ENCODE measurements at places on chromosomes 4 and X. TPM values are rescaled to one million over a fixed set of nuclear protein-coding genes. Genes with fewer than 3 reads are reported as not detected.

The GUCY1B1 gene
- not detected for polyA plus RNA-seq

The CACNA1F gene
- polyA plus RNA-seq: 0.03 TPM

The S100G gene
- polyA plus RNA-seq: not detected

The TMPRSS11F gene
- not detected for polyA plus RNA-seq

The AMOT gene
- 0.13 TPM for polyA plus RNA-seq

The PPARGC1A gene
- polyA plus RNA-seq: 26.3 TPM

The ZNF518B gene
- not detected for polyA plus RNA-seq

The CLCN4 gene
- 1.8 TPM for polyA plus RNA-seq

The TSPAN5 gene
- polyA plus RNA-seq: 0.53 TPM

The IL21 gene
- polyA plus RNA-seq: not detected

The ADAM29 gene
- not detected for polyA plus RNA-seq

The CCDC120 gene
- 3.2 TPM for polyA plus RNA-seq

The MAGEA1 gene
- polyA plus RNA-seq: not detected

The SMPX gene
- 0.91 TPM for polyA plus RNA-seq

The TMEM144 gene
- polyA plus RNA-seq: 10.9 TPM

The GAGE12J gene
- not detected for polyA plus RNA-seq

The C4orf36 gene
- 0.63 TPM for polyA plus RNA-seq

The KLHL5 gene
- polyA plus RNA-seq: 32.6 TPM

The RHOXF1 gene
- polyA plus RNA-seq: not detected

The MTMR1 gene
- polyA plus RNA-seq: 8.9 TPM

The ZNF185 gene
- 3.4 TPM for polyA plus RNA-seq

The TEX13C gene
- polyA plus RNA-seq: not detected

The PDLIM5 gene
- polyA plus RNA-seq: 119 TPM

The CTAG1A gene
- polyA plus RNA-seq: not detected

The FDCSP gene
- not detected for polyA plus RNA-seq
